ENCODE measurements at places on chromosomes 7 and 10.

- DNase-seq: no peak
Observed at GRCh38 chr7:115816318-115816974, 214.1 kb downstream of the TFEC start.

DNA sequence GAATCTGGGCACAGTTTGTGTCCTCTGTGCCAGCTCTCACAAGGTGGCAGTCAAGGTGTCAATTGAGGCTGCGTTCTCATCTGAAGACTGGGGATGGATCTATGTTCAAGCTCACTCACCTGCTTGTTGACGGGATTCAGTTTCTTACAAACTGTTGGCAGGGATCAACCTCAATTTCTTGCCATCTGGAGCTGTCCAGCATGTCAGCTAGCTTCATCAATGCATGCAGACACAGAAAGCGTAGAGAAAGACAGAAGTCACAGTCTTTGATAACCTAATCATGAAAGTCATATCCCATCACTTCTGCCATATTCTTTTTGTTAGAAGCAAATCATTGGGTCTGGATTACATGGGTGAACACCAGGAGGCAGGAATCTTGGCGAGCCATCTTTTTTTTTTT lies 32.0 kb upstream of the WAPL start:
- no peak for DNase-seq

- DNase-seq: no peak
Observed at GRCh38 chr10:26914898-26915297, 54.1 kb upstream of the ABI1 start.

- DNase-seq: no peak
Observed at GRCh38 chr10:132774902-132775863, 10.8 kb downstream of the NKX6-2 start.

DNA sequence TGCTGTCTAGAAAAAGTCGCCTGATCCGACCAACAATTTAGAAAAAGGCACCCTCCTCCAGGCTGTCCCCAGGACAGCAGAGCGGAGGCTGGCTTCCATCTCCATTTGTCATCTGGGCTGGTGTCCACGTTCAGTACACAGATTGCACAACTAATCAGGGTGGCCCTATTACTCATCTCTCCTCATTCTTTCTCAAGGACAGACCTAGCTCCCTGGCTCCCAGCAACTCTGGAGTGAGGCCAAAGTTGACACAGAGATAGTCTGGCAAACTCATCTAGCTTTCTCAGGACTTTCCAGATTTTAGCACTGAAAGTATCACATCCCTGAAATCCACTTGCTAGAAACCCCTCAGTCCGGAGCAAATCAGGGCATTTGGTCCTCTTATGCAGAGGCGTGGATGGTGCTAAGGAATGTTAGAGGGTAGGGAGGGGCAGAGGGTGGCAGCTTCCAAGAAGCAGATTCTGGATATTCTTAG lies 75.1 kb downstream of the DNAH11 start:
- no peak for DNase-seq

DNA sequence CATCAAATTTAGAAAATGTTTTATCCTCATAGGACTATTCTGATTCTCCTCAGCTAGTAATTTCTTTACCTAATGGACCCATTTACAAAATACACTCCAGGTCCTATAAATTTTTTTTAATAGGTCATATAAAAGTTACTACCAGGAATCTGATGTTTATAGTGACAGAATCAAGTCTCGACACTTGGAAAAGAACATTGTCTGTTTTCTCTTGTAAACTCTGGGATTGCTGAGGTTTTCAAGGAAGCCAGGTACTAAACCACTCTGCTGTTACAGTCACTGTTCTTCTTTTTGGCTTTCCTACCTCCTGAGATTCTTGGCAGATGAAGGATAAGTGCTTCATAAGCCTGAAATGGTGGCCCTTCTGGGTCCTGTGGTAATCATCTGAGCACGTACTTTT lies 493.1 kb downstream of the AUTS2 start:
- no peak for DNase-seq

- no peak for DNase-seq
Observed at GRCh38 chr10:66102756-66103155, 823.1 kb upstream of the LRRTM3 start.

- DNase-seq: peak; percentile 50
Observed at GRCh38 chr7:15461576-15461975, 100.2 kb downstream of the AGMO start.

DNA sequence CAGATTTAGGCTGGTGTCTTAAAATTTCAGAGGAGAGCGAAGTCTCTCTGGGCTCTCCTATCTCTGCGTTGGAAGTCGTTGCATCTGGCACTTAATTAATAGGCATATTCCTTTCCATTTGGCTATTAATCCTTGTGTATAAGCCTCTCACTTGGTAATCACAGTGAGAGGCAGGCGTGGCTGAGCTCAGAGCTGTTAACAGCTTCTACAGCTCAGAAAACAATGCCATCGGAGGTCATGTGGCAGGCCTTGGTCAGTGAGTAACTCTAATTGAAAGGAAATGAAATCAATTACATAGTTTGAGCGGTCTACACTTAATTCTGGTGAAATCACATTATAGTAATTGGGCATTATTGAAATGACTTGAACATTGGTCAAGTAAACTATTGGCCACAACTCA lies 135.1 kb downstream of the DPY19L1 start:
- DNase-seq: no peak

DNA sequence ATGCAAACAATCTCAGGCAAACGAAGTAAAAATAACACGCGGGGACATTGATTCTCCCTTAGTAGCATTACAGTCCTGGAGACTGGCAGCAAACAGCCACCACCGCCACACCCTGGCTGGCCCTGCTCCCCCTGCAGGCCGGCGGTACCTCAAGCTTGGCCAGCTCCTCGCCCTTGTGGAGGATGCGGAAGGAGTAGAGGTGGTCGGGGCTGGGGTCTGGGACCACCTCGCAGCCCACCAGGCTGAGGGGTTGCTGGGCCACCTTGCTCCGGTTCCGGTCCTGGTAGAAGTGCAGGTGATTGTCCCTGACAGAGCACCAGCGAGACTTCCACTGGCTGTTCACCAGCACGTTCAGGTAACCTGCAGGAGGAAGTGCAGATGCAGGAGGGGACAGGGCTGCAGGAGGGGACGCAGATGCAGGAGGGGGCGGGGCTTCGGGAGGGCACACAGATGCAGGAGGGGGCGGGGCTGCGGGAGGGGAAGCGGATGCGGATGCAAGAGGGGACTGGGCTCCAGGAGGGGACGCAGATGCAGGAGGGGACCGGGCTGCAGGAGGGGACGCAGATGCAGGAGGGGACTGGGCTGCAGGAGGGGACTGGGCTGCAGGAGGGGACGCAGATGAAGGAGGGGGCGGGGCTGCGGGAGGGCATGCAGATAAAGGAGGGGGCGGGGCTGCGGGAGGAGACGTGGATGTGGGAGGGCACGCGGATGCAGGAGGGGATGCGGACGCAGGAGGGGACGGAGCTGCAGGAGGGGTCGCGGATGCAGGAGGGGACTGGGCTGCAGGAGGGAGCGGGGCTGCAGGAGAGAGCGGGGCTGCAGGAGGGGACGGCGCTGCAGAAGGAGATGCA lies 65.7 kb downstream of the VWA2 start:
- peak; percentile 1 for DNase-seq

GRCh38 chr10:80260295-80261243 lies 28.9 kb downstream of the MAT1A start:
- DNase-seq: no peak

- no peak for DNase-seq
Observed at GRCh38 chr7:69162931-69163670, 435.2 kb upstream of the AUTS2 start.

GRCh38 chr10:75355706-75356105 lies 45.9 kb downstream of the ZNF503 start:
- DNase-seq: no peak

DNA sequence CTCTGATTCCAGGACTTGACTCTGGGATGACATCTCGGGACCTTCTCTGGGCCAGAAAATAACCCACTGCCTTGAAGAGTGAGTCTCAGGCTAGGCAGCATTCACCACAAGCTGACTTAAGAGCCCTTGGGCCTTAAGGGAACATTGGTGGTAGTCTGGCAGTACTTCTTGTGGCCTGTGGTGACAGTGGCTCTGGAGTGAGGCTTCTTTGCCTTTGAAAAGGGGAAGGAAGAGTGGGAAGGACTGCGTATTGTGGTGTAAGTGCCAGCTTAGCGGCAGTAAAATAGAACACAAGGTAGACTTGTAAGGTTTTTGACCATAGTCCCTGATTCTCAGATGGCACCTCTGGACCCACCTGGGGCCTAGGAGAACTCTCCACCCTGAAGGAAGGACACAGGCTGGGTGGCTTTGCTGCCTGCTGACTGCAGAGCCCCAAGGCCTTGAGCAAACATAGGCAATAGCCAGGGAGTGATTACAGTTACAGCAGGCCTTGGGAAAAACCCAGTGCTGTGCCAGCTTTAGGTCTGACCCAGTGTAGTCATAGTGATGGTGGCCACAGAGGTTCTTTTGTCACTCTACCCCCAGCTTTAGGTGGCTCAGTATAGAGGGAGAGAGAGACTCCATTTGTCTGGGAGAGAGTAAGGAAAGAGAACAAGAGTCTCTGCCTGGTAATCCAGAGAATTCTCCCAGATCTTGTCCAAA lies 483.9 kb downstream of the SH2D4B start:
- DNase-seq: no peak

DNA sequence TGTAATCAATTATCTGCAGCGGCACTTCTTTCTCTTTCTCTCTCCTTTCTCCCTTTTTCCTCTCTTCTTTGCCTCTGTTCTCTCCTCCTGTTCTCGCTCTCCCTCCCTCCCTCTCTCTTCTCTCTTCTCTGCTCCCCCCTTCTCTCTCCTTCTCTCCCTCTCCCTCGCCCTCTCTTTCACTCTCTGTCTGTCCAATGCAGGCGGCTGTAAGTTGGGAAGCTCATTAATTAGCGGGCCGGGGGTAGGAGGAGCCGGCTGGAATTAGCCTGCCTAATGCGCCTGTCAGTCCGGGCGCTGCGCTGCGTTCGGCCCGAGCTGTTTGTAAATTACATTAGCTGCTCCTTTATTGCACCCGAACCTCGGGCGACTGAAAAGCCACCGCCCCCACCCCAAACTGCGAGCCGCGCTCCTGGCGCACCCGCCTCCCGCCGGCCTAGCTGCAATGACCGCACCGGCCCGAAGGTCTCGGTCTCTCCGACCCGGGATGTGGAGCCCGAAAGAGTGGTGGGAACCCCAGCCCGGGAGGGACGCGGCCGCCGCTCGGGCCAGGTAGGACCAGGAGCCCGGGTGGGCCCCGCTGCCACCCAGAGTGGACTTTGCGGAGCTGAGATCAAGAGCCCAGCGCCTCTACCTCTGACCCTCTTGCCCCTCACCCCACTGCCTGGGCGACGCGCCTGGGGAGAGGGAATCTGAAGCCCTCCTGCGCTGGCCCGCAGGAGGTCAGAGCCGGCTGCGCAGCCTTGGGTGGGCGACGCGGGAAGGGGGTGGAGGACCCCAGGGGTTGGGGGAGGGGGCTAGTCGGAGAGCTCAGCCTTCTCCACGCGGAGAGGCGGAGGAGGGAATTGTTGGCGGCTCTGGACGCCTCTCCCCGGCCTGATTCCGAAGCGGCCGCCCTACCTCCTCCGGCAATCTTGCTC lies at the start of gene LBX1:
Gene LBX1, minus strand, starts transcription at position 198 of the 917 bp plus-strand sequence. CDS start 648 bp downstream, outside the sequence.
- no peak for DNase-seq

DNA sequence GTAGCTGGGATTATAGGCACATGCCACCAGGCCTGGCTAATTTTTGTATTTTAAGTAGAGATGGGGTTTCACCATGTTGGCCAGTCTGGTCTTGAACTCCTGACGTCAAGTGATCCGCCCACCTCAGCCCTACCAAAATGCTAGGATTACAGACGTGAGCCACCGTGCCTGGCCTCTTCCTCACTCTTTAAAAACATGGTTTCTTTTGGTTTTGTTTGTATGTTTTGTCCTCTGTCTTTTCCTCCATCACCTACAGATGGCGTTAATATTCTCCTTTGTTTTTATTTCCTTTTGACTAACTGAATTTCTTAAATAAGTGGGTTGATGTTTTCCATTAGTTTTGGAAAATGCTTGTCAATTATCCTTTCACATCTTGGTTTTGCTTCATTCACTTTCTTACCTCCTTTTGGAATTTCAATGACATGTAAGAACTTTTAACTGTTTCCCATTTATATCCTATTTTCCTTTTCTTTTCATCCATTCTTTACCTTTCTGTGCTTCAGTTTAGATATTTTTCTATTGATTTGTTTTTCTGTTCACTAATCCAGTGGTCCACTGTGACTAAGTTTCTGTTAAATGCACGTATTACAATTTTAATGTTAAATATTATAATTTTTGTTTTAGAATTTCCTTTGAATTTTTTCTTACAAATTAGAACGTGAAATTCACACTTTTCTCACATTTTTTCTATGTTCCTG lies 104.1 kb downstream of the ZNF467 start:
- peak; percentile 11 for DNase-seq

DNA sequence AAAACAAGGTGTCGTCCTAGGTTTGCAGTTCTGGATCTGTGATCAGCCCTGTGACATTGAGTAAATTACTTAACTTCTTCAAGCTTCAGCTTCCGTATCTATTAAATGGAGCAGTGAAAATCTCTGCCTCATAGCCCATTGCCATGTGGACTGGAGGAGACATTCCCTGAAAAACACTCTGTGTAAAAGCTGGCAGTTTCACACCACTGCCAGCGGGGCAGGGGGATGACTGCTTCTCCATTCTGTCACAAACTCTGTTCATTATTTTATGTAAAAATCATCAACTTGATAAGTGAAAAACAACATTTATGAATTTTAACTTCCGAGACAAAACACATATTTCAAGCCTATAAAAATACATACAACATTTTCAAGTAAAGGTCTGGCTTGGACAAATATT lies 234.7 kb downstream of the BMPER start:
- DNase-seq: no peak

DNA sequence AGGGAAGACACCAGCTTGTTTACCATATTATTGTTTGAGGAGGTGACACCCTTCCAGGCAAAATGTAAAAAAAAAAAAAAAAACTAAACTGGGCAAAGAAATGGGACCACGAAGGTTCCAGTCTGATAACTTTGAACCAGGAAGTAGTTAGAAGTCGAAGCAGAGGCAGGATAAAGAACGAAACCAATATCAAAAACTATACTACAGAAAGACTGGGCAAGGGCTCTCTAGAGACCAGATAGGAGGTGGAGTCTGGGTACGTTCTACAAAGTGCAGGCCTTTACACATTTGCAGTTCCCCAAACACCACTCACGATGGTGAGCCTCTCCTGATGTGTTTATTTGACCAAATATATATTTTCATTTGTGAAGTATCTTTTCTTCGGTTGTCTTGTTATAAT lies 125.7 kb upstream of the CDK1 start:
- no peak for DNase-seq

GRCh38 chr7:54813398-54813797 lies 54.4 kb upstream of the SEC61G start:
- DNase-seq: no peak

DNA sequence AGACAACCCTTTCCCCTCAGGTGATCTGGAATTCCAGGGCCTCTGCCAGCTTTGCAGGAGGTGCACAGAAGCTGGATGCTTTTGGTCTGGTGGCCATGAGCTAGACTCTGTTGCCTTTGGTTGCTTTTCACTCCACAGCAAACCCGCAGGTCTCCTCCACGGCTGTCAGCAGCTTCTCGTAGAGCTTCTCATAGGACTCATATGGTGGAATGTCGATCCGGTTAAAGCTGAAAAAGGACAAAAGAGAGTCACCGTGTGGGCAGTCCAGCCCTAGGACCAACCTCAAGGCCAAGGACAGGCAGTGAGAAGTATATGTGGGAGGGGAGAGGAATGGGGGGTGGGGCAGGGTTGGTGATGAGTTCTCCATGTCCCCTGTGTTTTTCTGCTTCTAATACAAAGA lies 113.5 kb downstream of the SMURF1 start:
- no peak for DNase-seq

- DNase-seq: no peak
Observed at GRCh38 chr10:118047157-118047719, 497 bp upstream of the RAB11FIP2 start.

- DNase-seq: no peak
Observed at GRCh38 chr10:7409045-7409731, 1.6 kb downstream of the SFMBT2 start.
